A673 (cell line): ENCODE measurements at places on chromosomes 2 and 18. TPM values are rescaled to one million over a fixed set of nuclear protein-coding genes. Genes with fewer than 3 reads are reported as not detected.

DNA sequence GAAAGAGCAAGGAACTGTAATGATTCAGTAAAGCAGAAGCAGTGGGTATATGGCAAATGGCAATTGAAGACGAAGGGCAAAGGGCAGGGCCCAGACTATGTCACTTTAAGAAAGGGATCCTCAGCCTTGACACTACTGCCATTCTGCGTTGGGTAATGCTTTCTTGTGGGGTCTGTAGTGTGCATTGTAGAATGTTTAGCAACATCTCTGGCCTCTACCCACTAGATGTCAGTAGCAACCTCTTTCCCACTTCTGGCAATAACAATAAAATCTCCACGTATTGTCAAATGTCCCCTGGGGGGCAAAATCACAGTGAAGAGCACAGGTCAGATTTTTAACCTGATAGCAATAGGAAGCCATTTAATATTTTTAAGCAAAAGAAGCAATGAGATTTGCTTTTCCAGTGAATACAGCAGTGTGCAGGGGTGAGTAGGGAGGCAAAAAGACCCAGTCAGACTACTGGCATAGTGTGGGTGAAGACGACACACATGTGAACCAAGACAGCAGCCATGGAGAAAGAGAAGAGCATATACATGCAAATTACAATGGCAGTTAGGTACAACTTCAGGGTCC lies 209.5 kb downstream of the DYM start:
- no peaks in the 10 kb centered on the region for H3K27me3 ChIP-seq
- peaks cover 34% of the 10 kb centered on the region for H3K4me1 ChIP-seq
- H3K4me3 ChIP-seq = no peak overlapping the region

GRCh38 chr2:241350878-241351639 lies 5.0 kb upstream of the FARP2 start:
- H3K27me3 ChIP-seq = no peaks in the 10 kb centered on the region
- H3K4me1 ChIP-seq = peaks cover 9% of the 10 kb centered on the region
- no peak overlapping the region for H3K27ac ChIP-seq
- no peak overlapping the region for H3K4me3 ChIP-seq

- H3K36me3 ChIP-seq = no peaks in the 10 kb centered on the region
- peaks cover 6% of the 10 kb centered on the region for H3K4me1 ChIP-seq
- DNase-seq = no peak
- H3K27ac ChIP-seq = no peak overlapping the region
- peaks cover 22% of the 10 kb centered on the region for H3K27me3 ChIP-seq
- no peak overlapping the region for H3K4me3 ChIP-seq
Measured at GRCh38 chr2:235900631-235901030, 267.6 kb downstream of the GBX2 start.

The FAM110C gene
- 1.2 and 2.6 TPM in 2 replicates for total RNA-seq

The PROM2 gene
- 1.4 and 1.6 TPM in 2 replicates for total RNA-seq

The INPP5D gene
- 2.3 and 3.0 TPM in 2 replicates for total RNA-seq

- peaks cover 4% of the 10 kb centered on the region for H3K4me1 ChIP-seq
- no peak overlapping the region for H3K27ac ChIP-seq
- no peaks in the 10 kb centered on the region for H3K27me3 ChIP-seq
Measured at GRCh38 chr2:145321344-145321743, 801.4 kb upstream of the ZEB2 start.

DNA sequence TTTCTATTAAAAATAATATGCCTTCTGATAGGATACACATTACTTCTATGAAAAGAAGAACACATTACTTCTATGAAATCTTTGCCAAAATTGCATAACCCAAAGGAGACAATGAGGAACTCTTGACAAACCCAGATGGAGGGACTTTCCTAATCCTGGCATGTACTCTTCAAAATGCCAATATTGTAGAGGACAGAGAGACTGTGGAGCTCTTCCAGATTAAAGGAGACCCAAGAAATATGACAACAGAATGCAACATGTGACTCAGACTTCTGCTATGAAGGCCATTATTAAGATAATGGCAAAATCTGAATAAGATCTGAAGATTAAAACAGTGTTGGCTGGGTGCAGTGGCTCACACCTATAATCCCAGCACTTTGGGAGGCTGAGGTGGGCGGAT lies 22.2 kb downstream of the SOWAHC start:
- H3K36me3 ChIP-seq = no peaks in the 10 kb centered on the region
- H3K4me1 ChIP-seq = no peaks in the 10 kb centered on the region
- no peak overlapping the region for H3K27ac ChIP-seq
- no peak for DNase-seq
- H3K27me3 ChIP-seq = no peaks in the 10 kb centered on the region
- no peak overlapping the region for H3K4me3 ChIP-seq

The CACNB4 gene
- 0.19 TPM in 1 of 2 replicates, not detected in the other for total RNA-seq

The IL36B gene
- not detected in 2 replicates for total RNA-seq

The TDRD15 gene
- not detected in 2 replicates for total RNA-seq

DNA sequence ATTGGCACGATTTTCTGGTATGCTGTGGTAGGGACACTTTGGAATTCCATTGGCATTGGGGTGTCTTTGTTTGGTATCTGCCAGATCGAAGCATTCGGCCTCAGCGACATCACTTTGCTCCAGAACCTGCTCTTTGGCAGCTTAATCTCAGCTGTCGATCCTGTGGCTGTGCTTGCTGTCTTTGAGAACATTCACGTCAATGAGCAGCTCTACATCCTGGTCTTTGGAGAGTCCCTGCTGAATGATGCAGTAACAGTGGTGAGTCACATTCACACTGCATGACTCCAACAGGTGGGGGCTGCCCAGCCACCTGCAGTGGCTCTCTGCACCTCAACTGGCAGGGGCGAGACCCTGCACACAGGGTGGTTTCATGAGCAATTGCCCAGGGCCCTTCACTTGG lies 38.4 kb downstream of the SLC9A2 start:
- no peaks in the 10 kb centered on the region for H3K27me3 ChIP-seq
- no peaks in the 10 kb centered on the region for H3K36me3 ChIP-seq
- no peaks in the 10 kb centered on the region for H3K4me1 ChIP-seq
- no peak for DNase-seq
- no peak overlapping the region for H3K4me3 ChIP-seq
- no peak overlapping the region for H3K27ac ChIP-seq

The KCMF1 gene
- 108 and 110 TPM in 2 replicates for total RNA-seq

GRCh38 chr18:59985289-59985688 lies 85.5 kb downstream of the PMAIP1 start:
- H3K36me3 ChIP-seq = no peaks in the 10 kb centered on the region
- no peak overlapping the region for H3K4me3 ChIP-seq
- DNase-seq = no peak
- H3K27ac ChIP-seq = no peak overlapping the region
- H3K27me3 ChIP-seq = no peaks in the 10 kb centered on the region

- no peak for DNase-seq
- H3K27ac ChIP-seq = no peak overlapping the region
- no peak overlapping the region for H3K4me3 ChIP-seq
- H3K27me3 ChIP-seq = no peaks in the 10 kb centered on the region
- H3K36me3 ChIP-seq = no peaks in the 10 kb centered on the region
Measured at GRCh38 chr2:117056376-117056748, 758.1 kb upstream of the DDX18 start.

DNA sequence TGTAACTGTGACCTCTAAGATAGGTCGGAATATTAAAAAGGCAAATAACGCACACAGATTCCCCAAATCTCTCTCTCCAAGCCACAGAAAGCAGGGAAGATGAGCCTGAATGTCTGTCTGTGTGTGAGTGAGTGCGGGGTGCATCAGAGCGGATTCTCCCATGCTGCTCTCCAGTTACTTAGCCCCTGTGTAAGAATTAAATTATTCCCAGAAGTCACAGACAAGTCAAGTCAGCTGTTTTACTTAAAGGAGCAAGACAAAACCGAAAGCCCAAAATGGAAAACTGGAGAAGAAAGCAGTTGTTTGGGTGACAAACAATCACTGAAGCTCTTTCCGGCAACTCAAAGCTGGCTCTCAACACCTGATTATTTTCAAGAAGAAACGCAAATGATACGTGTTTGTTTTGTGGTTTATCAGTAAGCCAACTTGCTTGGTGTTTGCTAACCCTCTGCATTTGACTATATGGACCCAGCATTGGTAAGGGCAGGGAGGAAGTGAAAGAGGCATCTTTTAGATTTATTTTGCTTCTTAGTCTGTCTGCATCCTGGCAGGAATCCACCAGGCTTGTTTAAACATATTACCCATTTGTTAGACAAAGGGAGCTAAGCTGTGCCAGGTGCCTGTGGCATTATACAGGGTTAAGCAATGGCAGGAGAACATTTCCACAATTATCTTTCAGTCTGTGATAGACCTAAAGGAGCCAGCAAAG lies 121.5 kb upstream of the CREB1 start:
- H3K36me3 ChIP-seq = no peaks in the 10 kb centered on the region
- no peak overlapping the region for H3K27ac ChIP-seq
- DNase-seq = no peak
- H3K4me3 ChIP-seq = no peak overlapping the region

The GALNT5 gene
- total RNA-seq = not detected in 2 replicates

The SIX3 gene
- 0.56 and 0.59 TPM in 2 replicates for total RNA-seq

- H3K27me3 ChIP-seq = no peaks in the 10 kb centered on the region
- H3K27ac ChIP-seq = no peak overlapping the region
- H3K4me3 ChIP-seq = no peak overlapping the region
Measured at GRCh38 chr2:185919155-185919554, 180.6 kb downstream of the FSIP2 start.

The MARCO gene
- not detected in 2 replicates for total RNA-seq

- H3K36me3 ChIP-seq = no peaks in the 10 kb centered on the region
- no peaks in the 10 kb centered on the region for H3K4me1 ChIP-seq
- peaks cover 14% of the 10 kb centered on the region for H3K27me3 ChIP-seq
- DNase-seq = no peak
Measured at GRCh38 chr2:137846993-137847392, 117.3 kb upstream of the HNMT start.

DNA sequence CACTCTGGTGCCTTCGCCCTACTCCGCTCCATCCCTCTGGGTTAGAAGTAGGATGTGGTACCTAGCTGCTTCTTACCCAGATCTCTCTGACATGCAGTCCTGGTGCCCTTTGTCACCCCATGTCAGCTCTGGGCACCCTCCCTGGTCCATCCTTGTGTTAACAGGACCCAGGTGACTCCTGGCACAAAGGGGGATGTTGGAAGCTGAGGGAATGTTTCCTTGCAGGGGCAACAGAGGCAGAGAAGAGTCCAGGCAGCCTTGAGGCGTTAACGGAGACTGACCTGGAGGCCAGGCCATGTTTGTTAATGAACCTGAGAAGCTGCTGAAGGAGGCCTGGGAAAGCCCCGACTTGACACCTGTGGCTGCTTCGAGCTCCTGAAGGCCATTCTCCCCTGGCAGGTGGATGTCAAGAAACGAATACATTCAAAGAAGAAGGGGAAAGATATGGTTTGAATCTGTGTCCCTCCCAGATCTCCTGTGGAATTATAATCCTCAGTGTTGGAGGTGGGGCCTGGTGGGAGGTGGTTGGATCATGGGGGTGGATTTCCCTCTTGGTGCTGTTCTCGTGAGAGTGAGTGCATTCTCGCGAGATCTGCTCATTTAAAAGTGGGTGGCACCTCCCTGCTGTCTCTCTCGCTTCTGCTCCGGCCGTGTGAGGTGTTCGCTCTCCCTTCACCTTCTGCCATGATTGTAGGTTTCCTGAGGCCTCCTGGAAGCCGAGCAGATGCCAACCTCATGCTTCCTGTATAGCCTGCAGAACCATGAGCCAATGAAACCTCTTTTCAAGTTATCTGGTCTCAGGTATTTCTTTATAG lies 31.4 kb downstream of the NPPC start:
- peaks cover 33% of the 10 kb centered on the region for H3K27me3 ChIP-seq
- no peak overlapping the region for H3K27ac ChIP-seq

The TMEM17 gene
- 1.5 and 1.9 TPM in 2 replicates for total RNA-seq

The ANKRD29 gene
- total RNA-seq = 2.6 and 2.8 TPM in 2 replicates

DNA sequence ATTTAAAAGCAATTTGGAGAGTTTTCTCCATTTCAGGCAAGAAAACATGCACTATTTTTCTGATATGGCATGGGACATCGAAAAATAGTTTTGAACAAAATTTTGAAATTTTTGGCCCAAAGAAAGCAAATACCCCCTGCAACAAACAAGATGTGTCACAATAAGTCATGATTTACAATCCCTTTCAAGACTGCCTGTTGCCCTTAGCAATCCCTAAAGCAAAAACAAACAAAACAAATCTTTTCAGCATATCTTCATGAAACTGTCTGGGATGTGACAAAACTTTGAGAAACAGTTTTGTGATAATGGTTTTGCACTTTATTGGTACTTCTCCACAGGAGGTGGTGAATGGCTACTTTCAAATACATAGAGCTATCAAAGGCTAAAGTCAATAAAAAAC lies 1888.7 kb upstream of the PIK3C3 start:
- no peaks in the 10 kb centered on the region for H3K4me1 ChIP-seq
- DNase-seq = no peak
- H3K4me3 ChIP-seq = no peak overlapping the region
- H3K27me3 ChIP-seq = no peaks in the 10 kb centered on the region

GRCh38 chr18:63819786-63820185 lies 44.6 kb downstream of the SERPINB7 start:
- DNase-seq = no peak
- peaks cover 41% of the 10 kb centered on the region for H3K4me1 ChIP-seq
- no peaks in the 10 kb centered on the region for H3K36me3 ChIP-seq
- no peaks in the 10 kb centered on the region for H3K27me3 ChIP-seq
- H3K4me3 ChIP-seq = no peak overlapping the region

The RAB6C gene
- not detected in 2 replicates for total RNA-seq

DNA sequence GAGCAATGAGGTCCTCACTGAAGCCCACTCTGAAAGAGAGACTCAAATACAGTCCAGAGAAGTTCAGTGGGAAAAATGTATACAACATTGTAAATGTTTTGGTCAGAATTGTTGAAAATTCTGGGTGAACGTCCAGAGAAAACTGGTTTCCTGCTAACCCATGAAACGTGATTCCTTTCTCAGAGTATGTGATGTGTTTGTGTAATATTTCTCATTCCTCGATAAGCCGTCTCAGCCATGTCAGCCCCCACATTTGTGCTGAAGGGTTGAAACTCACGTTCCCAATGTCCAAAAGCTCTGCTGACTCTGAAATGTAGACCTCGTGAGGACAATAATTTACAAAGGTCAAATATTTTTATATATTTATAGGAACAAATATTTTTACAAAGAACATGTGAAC lies 51.6 kb downstream of the BMP10 start:
- no peak overlapping the region for H3K27ac ChIP-seq
- H3K4me1 ChIP-seq = no peaks in the 10 kb centered on the region
- H3K27me3 ChIP-seq = no peaks in the 10 kb centered on the region
- H3K36me3 ChIP-seq = no peaks in the 10 kb centered on the region
- no peak overlapping the region for H3K4me3 ChIP-seq
- no peak for DNase-seq

DNA sequence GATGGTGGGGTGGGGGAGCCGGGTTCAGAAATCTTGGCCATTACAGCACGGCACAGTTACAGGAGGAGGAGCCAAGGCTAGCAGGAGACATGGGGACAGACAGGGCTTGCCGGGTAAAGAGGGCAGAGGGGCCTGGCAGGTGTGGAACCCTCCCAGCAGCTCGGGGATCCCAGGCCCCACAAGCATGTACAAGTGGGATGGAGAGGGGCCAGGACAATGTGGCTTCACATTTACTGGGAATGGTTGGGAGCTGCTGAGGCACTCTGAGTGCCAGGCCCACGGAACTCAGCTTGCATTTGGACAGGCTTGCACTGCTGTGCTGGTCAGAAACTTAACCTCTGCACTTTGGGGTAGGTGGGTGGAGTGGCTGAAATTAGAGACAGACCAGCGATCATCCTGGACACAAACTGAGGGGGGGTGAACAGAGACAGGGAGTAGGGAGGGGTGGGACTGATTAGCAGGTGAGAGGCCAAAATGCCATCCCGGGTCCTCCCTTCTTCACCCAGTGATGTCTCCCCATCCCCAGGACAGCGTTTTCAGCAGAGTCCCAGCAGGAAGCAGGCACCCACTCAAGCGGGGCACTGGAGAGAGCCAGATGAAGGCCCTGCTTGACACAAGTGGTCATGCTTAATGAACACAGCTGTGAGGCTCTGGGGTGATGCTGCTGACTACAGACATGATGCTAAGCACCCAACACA lies 9.6 kb downstream of the PER2 start:
- H3K36me3 ChIP-seq = no peaks in the 10 kb centered on the region
- no peak overlapping the region for H3K27ac ChIP-seq
- peaks cover 10% of the 10 kb centered on the region for H3K4me1 ChIP-seq

The TANC1 gene
- total RNA-seq = 9.0 and 12.8 TPM in 2 replicates
